ENCODE measurements at places on chromosomes 6 and 20.
A peak's percentile ranks its signal among the peaks of the same experiment; 100 is the strongest.

DNA sequence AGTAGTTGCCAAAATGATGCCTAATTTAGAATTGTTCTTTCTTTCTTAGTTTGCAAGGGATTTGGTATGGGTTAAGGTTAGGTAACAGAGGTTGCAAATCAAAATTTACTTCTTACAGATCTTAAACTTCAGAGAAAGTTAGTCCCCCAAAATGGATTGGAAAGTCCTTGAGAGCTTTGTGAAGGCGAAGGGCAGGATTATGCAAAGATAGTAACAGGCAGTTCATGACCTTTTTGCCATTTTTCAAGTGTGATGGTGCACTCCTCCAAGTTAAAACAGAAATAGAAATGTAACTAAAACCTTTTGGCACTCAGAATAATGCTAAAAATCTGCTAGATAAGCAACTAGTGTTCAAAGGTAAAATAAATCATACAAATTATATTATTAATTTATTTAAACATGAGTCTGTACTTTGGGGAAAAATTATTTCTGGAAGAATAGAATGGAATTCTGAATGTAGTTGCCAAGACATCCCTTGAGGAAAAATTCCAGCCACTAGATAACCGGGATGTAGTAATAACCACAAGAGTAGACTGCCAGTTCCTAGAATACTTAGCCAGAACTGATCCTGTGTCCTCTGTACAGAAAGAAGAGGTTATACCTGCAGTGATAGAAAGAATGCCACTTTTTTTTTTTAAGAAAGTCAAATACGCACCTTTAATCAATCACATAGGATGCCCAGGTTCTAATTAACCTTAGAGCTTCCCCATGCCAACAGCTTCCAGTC lies 31.8 kb upstream of the DAAM2 start:
- DNase-seq, result no peak

DNA sequence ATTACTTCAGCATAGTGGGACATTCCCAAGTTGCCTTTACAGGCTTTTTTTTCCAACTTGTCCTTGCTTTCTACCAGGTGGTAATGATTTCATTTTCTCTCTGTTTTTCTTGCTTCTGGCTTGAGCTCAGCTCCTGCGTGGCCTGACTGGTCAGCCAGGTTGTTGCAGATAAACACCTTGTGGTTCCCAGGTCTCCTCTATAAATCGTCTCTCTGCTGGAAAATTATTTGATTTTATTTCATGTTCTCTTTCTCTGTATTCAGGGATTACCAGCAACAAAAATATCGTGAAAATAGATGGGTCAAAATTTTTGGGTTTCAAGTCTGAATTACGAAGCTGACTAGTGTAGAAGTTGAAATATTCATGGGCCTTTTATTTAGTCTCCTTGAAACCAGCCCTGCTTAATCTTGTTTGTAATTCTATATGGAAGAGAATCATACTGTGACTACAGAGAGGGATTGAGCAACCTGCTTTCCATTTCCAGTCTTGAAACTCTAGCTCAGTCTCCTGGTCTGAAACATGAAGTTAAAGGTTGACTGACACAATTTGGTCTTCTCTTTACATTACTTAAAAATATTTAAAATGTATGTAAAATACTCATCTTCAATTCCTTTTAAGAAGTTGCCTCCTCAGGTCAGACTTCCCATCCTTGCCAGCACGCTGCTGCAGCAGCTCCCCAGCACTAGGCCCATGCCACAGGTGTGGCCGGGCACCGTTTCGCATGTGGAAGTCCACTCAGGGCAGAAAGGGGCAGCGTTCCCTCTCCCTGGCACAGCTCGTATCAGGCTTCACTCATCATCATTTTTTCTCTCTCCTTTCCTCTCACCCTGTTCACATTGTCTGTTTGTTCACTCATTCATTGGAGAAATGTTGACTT lies 7.1 kb downstream of the DUSP22 start:
- no peak for DNase-seq

- DNase-seq, result no peak
Measured at GRCh38 chr6:11323666-11324452, 91.4 kb upstream of the NEDD9 start.

GRCh38 chr20:31819083-31819784 lies at the start of gene MYLK2:
MYLK2 (plus strand) TSS chr20:31819356; CDS start chr20:31819581, 225 bp downstream.
- DNase-seq, result no peak

GRCh38 chr6:7071405-7071804 lies 36.4 kb upstream of the RREB1 start:
- no peak for DNase-seq

DNA sequence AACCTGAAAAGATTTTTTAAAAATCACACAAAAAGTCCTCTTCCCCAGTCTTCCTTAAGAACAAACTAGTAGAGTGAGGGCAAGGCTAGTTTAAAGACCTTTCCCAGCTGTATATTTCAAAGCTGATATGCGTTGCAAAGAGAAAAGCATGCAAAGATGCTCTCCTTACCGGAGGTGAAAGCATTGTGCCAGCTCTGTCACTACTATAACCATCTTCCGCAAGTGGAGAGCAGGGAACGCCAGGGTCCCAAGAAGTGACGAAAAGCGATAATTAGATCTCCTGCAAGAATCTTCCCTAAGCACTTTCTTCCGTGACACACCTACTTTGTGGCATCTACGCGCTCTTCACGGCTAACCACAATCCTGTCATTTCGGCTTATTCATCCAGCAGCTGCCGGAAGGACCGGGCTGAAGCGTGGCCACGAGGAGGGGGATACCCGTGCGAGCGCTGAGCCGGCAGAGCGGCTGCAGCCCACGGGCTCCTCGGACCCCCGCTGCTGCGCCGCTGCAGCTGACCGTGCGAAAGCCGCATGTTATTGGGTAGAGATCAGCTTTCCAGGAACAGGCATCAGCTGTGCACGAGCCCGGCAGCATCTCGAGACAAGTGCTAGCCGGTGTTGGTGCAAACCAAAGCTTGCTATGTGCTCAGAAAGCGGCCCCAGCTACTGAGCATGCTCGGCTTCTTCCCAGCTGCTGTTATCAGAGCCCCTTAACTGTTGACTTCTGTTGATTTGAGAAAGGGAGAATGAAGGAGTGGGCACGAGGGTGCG lies 57.2 kb upstream of the ARHGAP18 start:
- DNase-seq, result peak; percentile 36

- DNase-seq, result no peak
Measured at GRCh38 chr20:47865912-47866311, 80.6 kb upstream of the SULF2 start.

GRCh38 chr20:2746636-2747265 lies 53.7 kb downstream of the CPXM1 start:
- no peak for DNase-seq

DNA sequence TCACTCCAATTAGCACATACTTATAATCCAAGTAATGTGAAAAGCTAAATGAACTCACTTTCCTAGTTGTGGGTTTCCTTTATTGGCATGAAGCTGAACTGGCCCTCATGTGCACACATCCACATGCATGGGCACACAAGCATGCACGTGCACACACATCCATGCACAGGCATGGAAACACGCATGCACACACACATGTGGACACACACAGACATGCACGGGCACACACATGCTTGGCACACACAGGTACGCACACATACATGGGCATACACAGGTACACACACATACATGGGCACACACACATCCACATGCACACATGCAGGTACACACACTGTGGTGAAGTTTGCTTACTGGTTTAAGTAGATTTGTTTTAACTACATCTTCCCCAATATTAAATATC lies 23.8 kb downstream of the SYNDIG1 start:
- no peak for DNase-seq

GRCh38 chr20:16476032-16476431 lies 97.2 kb downstream of the KIF16B start:
- no peak for DNase-seq

DNA sequence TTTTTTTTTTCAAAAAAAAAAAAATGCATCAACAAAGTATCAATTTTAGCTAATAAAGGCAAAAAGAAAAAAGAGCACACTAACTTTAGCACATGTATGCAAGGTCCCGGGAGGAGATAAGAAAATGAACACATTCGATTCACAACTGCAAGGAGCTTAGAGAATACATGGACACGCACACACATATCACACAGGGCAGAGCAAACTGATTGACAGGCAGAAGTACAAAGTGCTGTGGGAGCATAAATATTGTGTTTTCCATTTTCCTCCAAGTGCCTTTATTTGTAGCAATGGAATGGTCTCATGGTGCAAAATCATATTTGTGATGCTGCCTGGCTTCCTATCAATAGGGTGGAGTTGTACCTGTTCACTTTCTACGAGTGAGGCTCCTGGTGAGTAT lies 63.8 kb downstream of the SGK1 start:
- no peak for DNase-seq

- no peak for DNase-seq
Measured at GRCh38 chr6:34465531-34466241, at the start of gene PACSIN1. PACSIN1 (plus strand) TSS chr6:34466076; CDS start chr6:34526306, 60,230 bp downstream.

GRCh38 chr6:30889921-30890645 lies 5.8 kb downstream of the DDR1 start:
- no peak for DNase-seq

DNA sequence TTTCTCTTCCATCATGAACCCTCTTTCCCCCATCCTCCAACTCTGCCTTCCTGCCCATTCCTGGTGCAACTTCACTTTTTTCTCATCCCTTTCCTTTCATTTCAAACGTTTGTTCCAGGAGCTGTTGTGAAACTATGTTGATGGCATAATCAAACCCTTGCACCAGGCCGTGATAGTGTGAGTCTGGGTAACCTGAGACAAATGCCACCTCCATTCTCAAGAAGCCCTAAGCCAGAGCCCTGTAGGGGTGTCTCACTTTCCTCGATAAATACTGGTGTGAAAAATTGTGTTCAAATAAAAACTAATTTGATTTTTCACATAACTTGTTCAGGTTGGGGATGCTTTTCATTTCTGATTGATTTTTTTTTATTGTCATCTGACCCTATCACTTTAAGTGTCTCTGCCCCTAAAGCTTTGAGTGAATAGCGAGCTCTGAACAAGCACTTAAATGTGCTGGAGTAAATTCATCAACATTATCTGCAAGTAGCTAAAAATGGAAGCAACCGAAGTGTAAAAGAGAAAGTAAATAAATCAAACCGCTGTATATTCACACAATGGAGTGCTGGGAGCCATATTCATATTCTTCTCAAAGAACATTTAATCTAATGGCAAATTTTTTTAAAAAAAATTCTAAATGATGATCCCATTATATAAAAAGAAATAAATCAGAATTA lies 303.1 kb upstream of the CDYL start:
- no peak for DNase-seq

GRCh38 chr6:129183681-129184301 lies 300.9 kb downstream of the LAMA2 start:
- DNase-seq, result no peak

GRCh38 chr20:50607436-50607835 lies 83.9 kb downstream of the RIPOR3 start:
- no peak for DNase-seq

DNA sequence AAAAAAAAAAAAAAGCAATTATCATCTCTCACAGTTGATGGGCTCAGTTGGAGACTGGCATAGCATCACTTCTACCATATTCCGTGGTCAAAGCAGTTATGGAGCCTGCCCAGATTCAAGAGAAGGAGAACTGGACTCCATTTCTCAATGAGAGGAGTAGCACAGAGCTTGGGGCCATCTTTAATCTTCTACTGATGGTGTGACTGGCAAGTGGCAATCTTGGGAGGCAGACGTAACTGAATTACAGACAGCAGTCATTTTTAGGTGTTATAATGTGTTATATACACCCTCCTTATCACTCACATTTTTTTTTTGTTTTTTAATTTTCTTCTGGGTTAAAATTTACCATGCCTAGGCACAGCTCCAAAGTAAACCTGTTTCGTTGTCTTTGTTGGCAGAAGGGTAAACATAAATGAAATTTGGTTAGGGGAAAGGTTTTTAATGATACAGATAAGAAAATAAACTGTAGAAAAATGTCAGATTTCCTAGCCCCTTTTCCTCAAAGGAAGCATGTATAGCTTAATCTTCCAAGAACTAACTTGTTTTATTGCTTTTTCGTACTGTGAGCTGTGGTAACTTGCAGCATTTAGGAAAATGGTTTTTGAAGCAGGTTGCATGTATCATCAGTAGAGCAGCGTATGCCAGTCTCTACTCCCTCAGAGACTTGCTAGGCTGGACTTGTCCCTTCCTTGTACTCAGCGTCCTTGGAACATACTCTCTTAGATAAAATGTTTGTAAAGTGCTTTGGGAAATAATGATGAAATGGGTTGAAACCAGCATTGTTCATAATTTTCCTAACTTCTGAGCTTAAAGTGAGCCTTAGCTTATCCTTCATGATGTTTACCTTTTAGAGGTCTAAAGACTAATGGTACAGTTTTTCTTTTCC lies 25.7 kb downstream of the ZFAND3 start:
- no peak for DNase-seq

All from T-helper 9 cell (primary cell).